ENCODE measurements at places on chromosomes 12 and 14.

DNA sequence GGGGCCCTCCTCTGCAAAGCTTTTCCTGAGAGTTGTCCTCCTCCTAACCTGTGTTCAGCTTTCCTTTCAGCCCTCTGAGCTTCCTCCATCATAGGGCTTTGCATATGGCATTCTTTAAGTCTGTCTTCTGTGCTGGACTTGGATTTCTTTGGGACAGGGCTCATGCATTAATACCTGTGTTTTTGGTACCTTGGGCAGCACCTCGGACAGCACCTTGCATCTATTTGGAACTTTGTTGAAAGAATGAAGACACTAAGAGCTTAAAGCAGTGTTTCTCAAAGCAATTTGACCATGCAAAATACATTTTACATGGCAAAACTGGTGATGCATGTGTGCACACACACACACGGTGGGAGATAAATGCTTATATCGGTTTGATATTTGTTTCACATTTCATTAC lies 115.0 kb upstream of the SRRM4 start:
- H3K27ac ChIP-seq: no peak overlapping the region
- peaks cover 56% of the 10 kb centered on the region for H3K27me3 ChIP-seq
- peak; percentile 43 for DNase-seq

DNA sequence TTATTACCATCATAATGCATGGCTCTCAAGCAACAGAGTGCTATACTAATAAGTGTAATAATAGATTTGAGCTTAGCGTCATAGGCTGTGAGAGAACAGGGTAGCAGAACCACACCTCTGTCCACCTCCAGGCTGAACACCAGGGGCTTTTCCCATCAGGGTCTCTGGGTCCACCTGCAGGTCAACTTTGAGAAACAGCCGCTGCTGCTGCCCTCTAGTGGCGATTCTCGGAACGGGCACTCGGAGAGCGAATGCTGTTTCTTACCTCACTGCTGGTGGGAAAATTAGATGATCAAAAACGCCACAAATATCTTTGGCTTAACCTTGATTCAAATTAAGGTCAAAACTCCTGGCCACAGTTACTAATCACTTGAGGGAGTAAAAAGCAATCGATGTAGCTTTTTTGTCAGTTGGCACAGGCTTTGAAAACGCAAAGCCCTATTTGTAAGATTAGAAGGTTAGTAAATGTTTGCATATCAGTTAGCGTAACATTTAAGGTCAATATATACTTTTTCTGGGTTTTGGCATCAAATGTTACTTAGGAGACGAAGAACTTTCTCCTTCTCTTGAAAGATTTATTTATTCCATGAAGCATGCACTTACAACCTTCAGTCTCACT lies 127.9 kb upstream of the TMEM132D start:
- peaks cover 71% of the 10 kb centered on the region for H3K27me3 ChIP-seq
- no peak overlapping the region for H3K27ac ChIP-seq
- peaks cover 9% of the 10 kb centered on the region for H3K4me1 ChIP-seq
- DNase-seq: peak; percentile 60
- no peak overlapping the region for H3K4me3 ChIP-seq

DNA sequence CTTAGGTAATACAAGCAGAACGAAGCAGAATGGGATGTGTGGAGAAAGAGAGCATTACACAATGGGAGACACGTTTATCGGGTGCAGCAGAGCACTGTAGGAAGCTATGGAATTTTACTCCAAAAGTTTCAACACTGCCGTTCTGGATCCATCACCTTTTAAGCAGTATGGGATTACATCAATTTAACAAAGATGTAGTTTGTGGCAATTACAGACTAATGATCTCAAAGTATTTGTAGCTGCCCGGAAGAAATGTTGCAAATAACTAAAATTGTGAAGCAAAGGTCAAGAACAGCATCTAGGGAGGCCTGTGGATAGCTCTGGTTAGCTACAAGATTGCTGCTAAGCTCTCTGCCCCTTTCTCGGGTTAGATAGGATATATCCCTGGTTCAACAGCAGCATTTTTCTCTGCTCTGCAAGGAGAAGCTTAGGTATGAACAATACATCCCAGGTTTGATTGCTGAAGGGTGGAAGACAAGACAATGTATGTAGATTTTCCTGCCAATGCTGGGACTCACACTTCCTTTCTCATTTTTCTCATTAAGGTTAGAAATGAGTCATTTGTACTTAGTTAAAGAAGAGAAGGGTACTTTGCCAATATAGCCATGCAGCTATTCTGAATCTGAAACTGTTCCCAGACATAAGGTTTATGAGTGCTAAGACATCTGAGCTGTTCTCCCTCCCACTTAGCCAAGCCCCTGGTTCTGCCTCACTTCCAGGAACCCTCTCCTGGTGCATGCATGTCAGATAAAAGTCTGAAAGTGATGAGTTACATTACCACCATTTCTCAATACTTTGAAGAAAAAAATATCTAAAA lies 75.0 kb upstream of the HIF1A start:
- peaks cover 5% of the 10 kb centered on the region for H3K4me1 ChIP-seq
- no peak overlapping the region for H3K4me3 ChIP-seq
- H3K27ac ChIP-seq: no peak overlapping the region
- H3K36me3 ChIP-seq: no peaks in the 10 kb centered on the region
- no peak for DNase-seq
- H3K27me3 ChIP-seq: no peaks in the 10 kb centered on the region

DNA sequence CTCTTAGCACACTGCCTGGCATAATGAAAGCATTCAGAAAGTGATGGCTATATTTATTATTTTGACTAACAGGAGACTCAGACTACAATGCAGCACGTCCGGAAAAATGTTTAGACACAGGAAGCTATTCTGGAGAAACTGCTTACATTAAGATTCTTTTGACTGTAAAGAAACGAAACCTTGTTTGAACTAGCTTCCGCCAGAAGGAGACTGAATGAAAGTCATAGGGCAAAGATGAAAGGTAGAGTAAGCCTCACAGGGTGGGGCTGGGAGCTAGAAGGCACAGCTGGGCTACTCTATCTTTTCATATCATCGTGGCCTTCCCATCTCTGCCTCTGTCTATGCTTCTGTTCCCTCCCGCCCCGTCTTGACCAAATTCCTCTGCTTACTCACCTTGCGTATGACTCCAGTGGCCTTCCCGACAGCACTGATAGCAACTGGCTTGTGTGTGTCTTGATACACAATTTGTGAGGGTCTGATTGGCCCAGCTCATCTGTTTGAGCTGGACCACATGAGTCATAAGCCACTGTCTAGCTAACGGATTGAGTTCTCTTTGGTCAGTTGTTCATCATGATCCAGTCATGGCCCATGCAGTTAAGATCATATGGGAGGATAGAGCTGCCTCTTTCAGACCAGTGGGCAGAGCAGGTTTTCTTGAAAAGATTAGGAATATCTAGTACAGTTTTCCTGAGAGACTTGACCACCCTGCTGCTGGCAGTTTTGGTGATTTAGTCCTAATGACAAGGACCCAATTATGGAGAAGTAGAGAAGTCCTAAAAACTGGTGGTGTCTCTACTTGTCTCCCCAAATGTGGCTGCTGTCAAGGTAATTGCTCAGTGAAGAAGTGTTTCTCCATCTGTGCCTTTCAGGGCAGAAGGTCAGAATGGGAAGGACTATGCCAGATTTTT lies 151.5 kb upstream of the SLC38A2 start:
- no peak for DNase-seq
- H3K27me3 ChIP-seq: no peaks in the 10 kb centered on the region
- no peak overlapping the region for H3K4me3 ChIP-seq

DNA sequence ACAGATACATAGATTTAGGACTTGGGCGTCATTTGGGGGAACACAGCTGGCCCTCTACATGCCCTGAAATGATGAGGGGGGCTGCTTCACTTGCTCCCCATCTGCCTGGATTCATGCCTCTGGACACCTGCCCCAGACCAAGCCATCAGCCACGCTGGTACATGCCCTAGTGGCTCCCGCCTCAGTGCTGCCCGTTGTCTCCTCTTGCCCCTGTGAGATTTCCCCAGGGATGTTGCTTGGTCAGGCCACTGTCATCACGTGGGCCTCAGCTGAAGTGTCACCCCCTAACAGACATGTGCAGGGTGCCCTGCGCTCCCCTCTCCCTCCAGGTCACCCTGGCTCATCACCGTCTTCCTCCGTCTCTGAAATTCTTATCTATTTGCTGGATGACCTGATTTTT lies 157.5 kb downstream of the PIWIL1 start:
- H3K27ac ChIP-seq: no peak overlapping the region
- H3K36me3 ChIP-seq: no peaks in the 10 kb centered on the region
- H3K4me3 ChIP-seq: no peak overlapping the region
- DNase-seq: no peak
- H3K27me3 ChIP-seq: peaks cover 18% of the 10 kb centered on the region

DNA sequence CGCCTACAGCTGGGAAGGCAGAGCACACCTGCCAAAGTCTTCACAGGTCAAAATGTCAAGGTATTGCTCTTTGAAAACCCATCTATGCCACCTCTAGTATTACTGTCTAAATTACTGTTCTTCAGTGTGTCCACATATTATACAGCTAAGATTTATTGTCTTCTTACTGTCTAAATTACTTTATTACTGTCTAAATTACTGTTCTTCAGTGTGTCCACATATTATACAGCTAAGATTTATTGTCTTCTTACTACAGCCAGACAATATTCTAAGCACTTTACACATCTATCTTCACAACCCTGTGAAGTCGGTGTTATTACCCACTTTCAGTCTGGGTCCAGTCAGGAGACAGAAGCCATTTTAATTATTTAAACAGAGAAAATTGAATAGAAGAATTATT lies 173.9 kb downstream of the MYRFL start:
- peaks cover 3% of the 10 kb centered on the region for H3K27me3 ChIP-seq
- no peak for DNase-seq
- no peak overlapping the region for H3K27ac ChIP-seq
- H3K4me1 ChIP-seq: no peaks in the 10 kb centered on the region
- H3K36me3 ChIP-seq: no peaks in the 10 kb centered on the region

GRCh38 chr12:12891080-12891880 lies at the start of gene GPRC5A:
GPRC5A (plus strand) TSS chr12:12891562; CDS start chr12:12908250, 16,688 bp downstream.
- peak within 1 kb of the TSS; percentile 69 for H3K4me3 ChIP-seq
- peak within 1 kb of the TSS; percentile 75 for H3K27ac ChIP-seq
- DNase-seq: peak; percentile 54
- no peaks in the 10 kb centered on the region for H3K36me3 ChIP-seq

- H3K27me3 ChIP-seq: no peaks in the 10 kb centered on the region
- no peak for DNase-seq
- H3K36me3 ChIP-seq: peaks cover 2% of the 10 kb centered on the region
These were observed 10.5 kb upstream of the TMED2 start for GRCh38 chr12:123573870-123574269.

DNA sequence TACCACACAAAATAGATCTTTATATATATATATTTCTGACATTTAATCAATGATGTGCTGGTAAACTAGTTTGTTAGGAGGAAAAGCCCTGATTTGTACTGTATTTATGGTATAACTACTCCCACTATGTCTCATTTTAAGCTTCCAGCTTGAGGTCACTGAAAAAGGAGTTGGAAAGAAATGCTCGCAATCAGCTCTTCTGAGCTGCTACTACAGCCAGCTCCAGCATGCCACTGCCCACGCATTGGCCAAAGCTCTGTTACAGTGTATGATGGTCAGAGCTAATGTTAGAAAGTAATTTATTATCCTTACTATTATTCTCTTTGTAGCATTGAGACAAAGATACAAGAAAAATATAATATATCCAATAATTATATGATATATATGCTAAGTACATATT lies 55.0 kb upstream of the PCED1B start:
- H3K4me3 ChIP-seq: no peak overlapping the region
- H3K27me3 ChIP-seq: peaks cover 3% of the 10 kb centered on the region
- H3K36me3 ChIP-seq: no peaks in the 10 kb centered on the region
- H3K4me1 ChIP-seq: no peaks in the 10 kb centered on the region

- DNase-seq: no peak
- H3K36me3 ChIP-seq: no peaks in the 10 kb centered on the region
- H3K27me3 ChIP-seq: no peaks in the 10 kb centered on the region
- no peak overlapping the region for H3K4me3 ChIP-seq
These were observed 107.5 kb upstream of the FAR2 start for GRCh38 chr12:29041621-29042020.

All from progenitor cell of endocrine pancreas (in vitro differentiated cells).